Non-pigmented ciliary epithelial cell (primary cell): ENCODE measurements at places on chromosomes 6 and 20.

- DNase-seq: no peak
Measured at GRCh38 chr6:99498421-99498820, 16.8 kb downstream of the USP45 start.

- DNase-seq: no peak
Measured at GRCh38 chr20:45164906-45165305, 9.8 kb upstream of the PI3 start.

DNA sequence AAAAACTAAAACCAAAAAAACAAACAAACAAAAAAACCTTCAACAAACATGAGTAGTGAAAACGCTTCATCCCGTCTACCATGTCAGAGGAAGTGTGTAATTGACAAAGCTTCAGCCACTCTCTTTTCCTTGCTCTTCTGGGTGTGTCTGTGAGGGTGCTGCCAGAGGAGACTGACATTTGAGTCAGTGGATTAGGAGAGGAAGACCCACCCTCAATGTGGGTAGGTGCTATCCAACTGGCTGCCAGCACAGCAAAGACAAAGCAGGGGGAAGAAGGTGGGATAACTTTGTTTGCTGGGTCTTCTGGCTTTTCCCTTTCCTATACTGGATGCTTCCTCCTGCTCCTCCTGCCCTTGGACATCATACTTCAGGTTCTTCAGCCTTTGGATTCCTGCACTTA is 145.6 kb downstream of the TASP1 start:
- no peak for DNase-seq

- DNase-seq: no peak
Measured at GRCh38 chr20:22861990-22862389, 173.1 kb upstream of the SSTR4 start.

- no peak for DNase-seq
Measured at GRCh38 chr6:96907498-96907897, 9.8 kb upstream of the NDUFAF4 start.

GRCh38 chr20:2797136-2797983 is 3.1 kb downstream of the CPXM1 start:
- no peak for DNase-seq

- no peak for DNase-seq
Measured at GRCh38 chr6:57301757-57302156, 15.7 kb upstream of the PRIM2 start.

DNA sequence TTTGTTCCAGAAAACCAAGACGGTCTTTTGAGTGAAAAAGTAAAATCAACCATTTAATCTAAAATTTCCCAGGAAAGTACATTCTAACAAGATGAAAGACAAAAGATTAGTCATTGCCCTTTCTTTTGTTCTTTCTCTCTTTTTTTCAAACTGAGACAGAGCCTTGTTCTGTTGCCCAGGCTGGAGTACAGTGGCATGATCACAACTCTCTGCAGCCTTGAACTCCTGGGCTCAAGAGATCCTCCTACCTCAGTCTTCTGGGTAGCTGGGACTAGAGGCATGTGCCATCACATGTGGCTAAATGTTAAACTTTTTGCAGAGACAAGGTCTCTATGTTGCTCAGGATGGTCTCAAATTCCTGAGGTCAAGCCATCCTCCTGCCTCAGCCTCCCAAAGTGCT is 75.0 kb downstream of the FKBP5 start:
- DNase-seq: no peak

- DNase-seq: no peak
Measured at GRCh38 chr6:61592238-61592637, 693.8 kb downstream of the KHDRBS2 start.

GRCh38 chr6:82507112-82507511 is 143.5 kb downstream of the TPBG start:
- DNase-seq: no peak

DNA sequence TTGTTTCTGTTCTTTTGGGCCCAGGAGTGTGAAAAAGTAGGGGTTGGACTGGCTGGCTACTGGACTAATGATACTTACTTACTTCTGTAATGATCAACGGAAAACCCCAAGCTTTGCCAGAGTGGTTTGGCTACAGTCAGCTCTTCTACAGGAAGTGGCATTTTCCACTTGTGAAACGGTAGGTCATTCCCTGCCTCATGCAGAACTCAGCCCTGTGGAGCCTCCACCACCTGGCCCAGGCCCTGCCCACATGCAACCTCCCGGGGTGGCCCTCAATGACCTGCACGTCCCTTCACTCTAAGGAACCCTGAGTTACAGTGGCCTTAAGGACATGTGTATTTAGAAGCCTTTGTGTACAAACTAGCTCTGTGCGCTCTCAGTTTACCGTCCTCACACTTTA is 140.4 kb downstream of the DTNBP1 start:
- no peak for DNase-seq

DNA sequence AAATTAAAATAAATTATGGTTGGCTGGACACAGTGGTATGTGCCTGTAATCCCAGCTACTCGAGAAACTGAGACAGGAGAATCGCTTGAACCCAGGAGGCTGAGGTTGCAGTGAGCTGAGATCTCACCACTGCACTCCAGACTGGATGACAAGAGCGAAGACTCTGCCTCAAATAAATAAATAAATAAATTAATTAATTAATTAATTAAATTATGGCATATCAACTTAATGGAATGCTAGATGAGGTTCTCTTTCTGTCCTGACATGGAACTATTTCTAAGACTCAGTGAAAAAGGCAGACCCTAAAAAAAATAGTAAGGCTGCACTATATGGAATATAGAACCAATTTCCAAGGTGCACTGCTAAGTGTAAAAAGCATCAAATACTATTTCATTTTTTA is 4.8 kb downstream of the SRPK1 start:
- DNase-seq: no peak

DNA sequence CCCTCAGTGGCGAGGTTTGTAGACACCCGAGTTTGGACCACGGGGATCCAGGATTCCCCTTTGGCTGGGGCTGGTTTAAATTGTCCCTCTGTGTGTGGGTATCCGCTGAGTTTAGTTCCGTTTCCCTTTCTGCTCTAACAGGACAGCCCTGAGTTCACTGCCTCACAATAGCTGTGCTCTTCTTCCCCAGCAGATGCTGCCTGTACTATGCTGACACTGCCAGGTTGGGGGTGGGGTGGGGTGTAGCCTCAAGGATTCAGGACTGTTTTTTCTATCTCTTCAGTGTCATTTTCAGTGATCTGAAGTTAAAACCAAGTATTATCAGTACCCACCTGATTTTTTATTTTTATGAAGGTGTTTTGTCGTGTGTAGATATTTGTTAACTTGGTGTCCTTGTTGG is 655.0 kb downstream of the COL12A1 start:
- no peak for DNase-seq

GRCh38 chr20:14126856-14127255 is 131.5 kb downstream of the MACROD2 start:
- no peak for DNase-seq

DNA sequence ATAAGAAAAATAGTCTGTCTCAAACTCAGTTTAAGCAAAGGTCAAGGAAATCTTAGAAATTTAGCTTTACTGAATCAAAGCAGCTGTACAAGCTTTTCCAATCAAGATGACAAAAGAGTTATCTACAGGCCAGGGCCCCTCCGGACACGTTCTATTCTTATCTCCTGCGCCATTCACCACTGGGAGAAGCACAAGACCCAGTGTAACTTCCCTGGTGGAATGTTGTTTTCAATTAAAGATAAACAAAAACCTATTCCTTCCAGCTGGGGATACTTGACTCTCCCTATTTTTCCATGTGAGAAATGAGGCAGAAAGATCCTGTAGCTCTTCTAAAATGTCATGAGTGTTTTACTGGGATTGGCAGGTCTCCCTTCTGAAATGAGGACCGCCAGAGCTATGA is 123.3 kb downstream of the TBX18 start:
- no peak for DNase-seq

DNA sequence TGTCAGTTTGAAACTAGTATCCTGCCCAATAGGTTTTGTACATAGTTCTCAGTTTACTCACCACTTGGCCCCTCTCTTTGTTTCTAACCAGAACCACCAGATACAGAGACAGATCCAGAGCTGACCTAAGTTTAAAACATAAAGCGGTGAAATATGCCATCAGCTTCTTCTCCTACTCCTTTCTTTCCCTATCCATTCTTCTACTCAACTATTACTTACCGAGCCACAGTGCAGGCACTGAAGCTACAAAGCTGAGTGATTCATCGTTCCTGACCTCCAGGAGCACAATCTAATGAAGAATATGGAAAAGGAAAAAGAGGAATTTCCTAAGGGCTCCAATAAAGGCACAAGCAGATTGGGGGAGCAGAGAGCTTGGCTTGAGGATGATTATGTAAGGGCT is 286.0 kb downstream of the FOXC1 start:
- DNase-seq: no peak

GRCh38 chr6:167056370-167056769 is 57.2 kb downstream of the CEP43 start:
- peak; percentile 40 for DNase-seq

- DNase-seq: no peak
Measured at GRCh38 chr6:152734630-152735029, 16.0 kb upstream of the VIP start.

GRCh38 chr6:130602151-130602770 is 224.9 kb upstream of the SMLR1 start:
- peak; percentile 98 for DNase-seq

DNA sequence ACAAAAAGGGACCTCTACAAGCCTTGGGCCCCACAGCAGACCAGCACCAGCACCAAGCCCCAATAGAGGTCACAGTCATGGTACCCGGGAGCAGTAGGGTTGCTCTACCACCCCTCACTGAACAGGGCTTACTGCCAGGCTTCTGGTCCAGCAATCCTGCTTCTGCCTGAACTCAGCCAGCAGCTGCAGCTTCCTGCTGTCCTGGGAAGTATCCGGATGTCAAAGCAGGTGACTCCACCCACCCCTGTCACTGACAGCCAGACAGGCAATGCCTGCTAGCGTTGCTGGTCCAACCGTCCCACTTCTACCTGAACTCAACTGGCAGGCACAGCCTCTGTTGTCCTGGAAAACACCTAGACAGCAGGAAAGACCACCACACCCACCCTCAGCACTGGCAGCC is 47.0 kb upstream of the PCSK2 start:
- no peak for DNase-seq

- peak; percentile 3 for DNase-seq
Measured at GRCh38 chr6:55980627-55981211, 105.3 kb upstream of the BMP5 start.

DNA sequence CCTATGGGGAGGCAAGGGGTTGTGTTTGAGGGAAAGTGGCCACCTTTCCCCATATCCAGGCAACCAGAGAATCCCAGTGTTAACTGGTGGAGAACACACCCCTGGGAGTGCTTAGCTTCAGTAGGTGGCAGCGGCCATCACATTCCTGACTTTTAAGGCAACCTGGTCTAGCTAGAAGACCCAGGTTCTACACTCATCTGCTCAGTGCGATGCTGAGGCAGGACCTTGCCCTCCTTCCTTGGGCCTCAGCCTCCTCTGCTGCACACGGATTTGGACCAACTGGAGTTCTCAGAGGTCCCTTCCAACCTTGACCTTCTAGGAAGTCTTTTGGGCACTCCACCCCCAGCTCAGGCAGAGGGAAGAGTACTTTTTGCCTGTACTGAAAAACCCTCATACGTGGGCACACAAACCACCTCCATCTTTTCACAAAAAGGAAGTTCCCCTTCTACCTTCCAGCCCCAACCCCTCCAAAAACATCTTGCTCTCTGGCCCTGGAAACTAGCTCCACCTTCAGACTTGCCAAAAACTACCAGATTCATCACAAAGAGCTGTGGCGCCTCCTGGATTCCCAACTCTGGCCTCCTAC is 2.9 kb downstream of the CCND3 start:
- no peak for DNase-seq

DNA sequence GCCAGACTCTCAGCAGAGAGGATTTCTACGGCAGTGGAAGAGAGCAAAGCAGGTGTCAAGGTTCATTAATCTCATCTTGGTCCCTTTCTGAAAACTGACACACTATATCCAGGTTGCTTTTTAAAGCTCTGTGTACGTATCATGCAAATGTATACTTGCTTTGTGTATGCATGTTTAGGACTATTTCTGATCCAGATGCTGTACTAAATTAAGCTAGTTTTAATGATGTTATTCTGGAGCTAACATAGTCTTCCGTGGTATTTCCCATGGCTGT is 59.2 kb upstream of the SNX9 start:
- no peak for DNase-seq

- DNase-seq: no peak
Measured at GRCh38 chr20:24468401-24469115, 871 bp upstream of the SYNDIG1 start.

DNA sequence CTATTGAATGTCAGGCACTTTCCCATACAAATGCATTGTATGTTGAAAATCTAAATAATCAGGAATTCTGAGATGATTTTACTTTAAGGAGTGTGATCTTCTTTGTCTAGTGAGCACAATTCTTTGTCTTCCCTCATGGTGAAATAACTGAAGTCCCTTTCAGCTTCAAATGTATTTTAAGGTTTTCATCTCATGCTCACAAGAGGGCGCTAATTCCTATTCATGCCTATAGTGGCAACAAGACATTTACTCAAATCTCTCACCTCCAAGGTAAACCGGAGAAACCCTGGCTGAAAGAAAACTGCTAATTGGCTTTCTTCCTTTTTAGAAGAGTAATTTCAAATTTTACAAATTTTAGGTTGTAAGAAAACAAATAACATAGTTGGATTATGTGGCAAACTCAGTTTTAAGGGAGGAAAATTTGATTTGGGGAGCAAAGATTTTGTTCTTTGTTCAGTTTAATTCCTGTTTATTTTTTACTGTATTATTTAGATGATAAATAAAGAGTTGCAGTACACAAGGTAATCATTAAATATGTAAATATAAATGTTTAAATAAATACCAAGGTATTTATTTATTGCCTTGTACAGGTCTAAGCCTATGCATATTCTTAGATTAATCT is 69.1 kb downstream of the SLC35F1 start:
- no peak for DNase-seq

- DNase-seq: no peak
Measured at GRCh38 chr20:35902545-35902941, 51.8 kb downstream of the SCAND1 start.

GRCh38 chr6:13615792-13616120 is 621 bp downstream of the NOL7 start:
- DNase-seq: no peak

- no peak for DNase-seq
Measured at GRCh38 chr6:144343701-144344428, 58.7 kb downstream of the UTRN start.

- DNase-seq: no peak
Measured at GRCh38 chr6:125637207-125637606, 112.2 kb upstream of the HEY2 start.

DNA sequence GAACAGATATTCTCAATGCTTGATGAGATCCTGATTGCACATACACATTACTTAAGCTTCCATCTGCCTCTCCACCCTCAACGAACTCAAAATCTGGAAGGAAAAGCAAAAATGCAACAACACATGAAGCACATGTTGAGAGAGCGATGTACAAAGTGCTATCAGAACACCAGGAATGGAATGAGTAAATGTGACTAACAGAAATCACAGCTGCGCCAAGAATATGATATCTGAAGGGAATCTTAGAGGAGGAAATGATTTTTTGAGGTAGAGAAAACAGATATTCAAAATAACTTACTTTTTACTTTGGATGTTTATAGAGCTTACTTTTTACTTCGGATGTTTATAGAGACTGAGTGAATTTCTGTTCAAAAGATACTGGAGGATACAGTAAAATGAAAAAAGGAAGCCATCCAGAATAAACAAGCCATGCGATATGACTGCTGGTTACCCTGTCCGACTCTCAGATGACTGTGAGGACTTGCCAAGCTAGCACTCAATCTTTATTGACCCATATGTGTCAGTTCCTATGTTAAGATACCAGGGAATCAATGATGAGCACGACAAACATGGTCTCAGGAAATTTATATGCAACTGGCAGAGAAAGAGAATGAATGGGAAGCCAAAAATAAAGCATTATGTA is 102.0 kb downstream of the SMLR1 start:
- no peak for DNase-seq
